ENCODE measurements at places on chromosomes 1 and 21. TPM values are rescaled to one million over a fixed set of nuclear protein-coding genes. Genes with fewer than 3 reads are reported as not detected.

- no peak for DNase-seq
These were observed 1342.2 kb downstream of the PLA2G4A start for GRCh38 chr1:188170935-188171334.

DNA sequence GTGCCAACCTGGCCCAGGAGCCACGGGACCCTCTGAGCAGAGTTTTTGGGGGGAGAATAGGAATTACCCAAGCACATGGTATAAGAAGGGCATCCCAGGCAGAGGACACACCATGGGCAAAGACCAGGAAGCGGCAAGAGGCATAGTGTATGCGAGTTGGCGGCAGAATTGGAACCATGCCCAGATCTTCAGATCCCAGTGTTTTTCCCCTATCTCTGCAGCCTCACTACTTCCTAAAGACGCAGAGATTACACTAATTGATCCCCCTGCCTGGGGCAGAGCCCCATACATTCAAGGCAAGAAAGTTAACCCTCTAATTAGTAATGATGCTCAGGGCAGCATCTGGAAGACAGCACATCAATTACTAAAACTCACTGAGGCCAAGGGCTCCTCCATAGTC, 48.2 kb downstream of the SYT2 start:
- DNase-seq: no peak

- DNase-seq: peak; percentile 97
These were observed at the start of gene AZIN2 for GRCh38 chr1:33080885-33081553. Gene AZIN2, plus strand, starts transcription at chr1:33081153. Its CDS starts 1,097 bp downstream, at chr1:33082250.

Gene ST6GALNAC3
- 2.2 TPM for total RNA-seq

DNA sequence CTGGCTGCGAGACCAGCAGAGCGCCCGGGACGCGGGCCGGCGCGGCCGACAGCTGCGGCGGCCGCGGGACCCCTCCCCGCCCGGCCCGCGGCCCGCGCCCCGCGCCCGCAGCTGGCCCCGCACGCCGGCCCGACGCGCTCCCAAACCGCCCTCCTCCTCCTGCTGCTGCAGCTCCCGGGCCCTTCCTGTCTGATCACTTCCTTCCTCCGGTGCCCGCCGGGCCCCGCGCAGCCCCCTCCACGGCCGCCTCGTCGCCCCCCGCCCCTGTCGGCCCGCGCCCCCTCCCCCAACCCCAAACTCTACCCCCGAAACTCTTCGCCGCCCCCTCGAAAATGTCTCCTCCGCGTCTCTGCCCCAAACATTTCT, 594 bp downstream of the LUZP1 start:
- no peak for DNase-seq

GRCh38 chr1:61724506-61724812, 482 bp downstream of the TM2D1 start:
- no peak for DNase-seq

GRCh38 chr1:223244366-223245103, 101.5 kb upstream of the TLR5 start:
- DNase-seq: no peak

DNA sequence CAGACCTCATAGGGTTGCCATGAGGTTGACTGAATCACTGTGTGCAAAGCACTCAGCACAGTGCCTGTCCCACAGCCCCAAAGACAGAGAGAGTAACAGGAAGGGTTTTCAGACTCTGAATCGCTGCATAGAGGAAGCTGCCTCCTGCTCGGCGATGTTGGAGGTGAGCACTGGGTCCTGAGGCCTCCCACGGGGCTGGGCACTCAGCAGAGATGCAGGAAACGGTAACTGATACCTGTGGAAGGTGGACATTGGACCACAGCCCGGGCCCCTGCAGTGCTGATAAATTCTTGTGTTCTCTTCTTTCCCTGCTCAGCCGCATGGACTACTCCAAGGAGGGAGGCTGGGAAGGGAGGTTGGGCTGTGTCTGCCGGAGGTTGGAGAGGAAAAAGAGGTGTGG, 389.7 kb downstream of the PTPRU start:
- no peak for DNase-seq

DNA sequence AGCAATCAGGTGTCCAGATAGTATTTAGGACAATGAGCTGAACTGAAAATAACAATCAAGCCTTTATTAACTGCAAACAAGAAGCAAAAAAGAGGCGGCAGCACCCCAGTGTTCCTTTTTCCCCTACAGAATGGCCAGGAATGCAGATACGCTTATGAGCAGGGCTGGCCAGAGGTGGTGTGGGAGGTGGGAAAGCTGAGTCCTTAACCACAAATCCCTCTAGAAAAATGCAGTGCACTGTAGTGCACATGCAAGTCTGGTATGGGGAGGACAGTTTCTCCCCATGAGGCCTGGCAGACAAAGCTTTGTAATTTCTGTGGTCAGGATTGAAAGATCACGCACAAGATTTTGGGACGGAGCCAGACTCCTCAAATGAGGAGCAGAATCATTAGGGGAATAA, 10.7 kb upstream of the IFNAR1 start:
- no peak for DNase-seq

GRCh38 chr1:239437822-239438221, 51.5 kb downstream of the CHRM3 start:
- DNase-seq: no peak

Gene RNF187
- total RNA-seq: 82.3 TPM

DNA sequence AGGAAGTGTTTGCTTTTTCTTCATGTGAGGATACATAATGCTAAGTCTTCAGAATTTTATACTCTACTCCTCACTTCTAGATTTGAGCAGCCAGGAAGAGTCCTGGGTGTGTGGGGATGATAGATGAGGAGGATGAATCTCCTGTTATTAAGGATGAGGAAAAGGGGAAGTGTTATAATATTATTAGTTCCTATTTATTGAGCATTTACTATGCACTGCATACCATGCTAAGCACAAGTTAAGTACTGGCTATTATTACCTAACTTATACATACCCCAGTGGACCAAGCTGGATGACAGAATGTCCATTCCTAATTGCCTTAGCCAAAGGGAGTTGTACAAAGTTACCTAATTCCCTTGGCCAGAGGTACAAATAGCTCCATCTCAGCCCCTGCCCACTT, 19.8 kb downstream of the CACHD1 start:
- DNase-seq: no peak

GRCh38 chr1:3597599-3597964, 13.7 kb downstream of the MEGF6 start:
- DNase-seq: no peak

DNA sequence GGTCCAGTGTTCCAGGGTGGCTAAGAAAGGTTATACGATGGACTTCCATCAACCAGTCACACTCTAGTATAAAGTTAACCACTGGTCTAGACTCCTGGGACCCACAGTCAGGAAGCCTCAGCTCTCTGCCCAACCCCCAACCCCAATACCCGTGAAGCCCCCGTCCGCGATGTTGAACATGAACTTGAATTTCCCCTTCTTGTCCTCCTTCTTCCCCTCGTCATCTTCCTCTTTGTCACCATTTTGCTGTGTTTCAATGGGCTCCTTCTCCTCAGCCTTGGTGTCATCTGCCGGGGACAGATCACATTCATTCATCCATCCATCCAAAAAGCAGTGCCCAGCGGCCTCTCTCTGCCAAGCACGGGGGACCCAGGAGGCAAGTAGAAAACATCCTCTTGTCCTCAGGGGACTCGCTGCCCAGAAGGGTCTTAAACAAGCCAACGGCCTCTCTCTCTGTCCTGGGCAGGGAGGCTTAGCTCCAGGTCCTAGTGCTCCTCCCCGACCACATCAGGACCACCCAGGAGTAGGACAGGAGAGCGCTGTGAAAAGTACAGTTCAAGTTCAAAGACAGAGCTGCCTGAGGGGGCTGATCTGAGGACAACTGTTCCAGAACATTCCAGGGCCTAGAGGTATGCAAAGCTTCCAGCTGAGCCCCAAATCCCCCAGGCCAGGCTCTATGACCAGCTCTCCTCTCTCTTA, 66.5 kb downstream of the KCNAB2 start:
- DNase-seq: no peak

GRCh38 chr1:117032681-117033539, 27.2 kb upstream of the TTF2 start:
- DNase-seq: no peak

DNA sequence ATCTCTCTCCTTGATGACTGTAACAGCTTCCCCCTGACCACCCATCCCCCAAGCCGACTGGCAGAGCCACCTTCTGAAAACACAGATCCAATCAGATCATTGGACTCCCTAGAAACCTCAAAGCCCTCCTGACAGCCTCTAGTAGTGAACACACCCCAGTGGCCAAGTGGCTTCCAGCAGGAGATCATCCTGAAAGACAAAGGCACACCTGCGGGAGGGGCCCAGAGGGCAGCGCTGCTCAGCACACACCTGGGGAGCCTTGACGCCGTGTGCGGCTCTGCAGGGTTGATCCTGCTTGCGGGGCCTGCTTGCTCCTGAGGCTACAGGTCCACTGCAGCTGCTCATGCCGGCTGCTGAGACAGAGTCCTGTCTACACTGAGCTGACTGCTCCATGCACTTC, 41.5 kb downstream of the SLC66A1 start:
- DNase-seq: no peak

Gene MPL
- total RNA-seq: not detected

DNA sequence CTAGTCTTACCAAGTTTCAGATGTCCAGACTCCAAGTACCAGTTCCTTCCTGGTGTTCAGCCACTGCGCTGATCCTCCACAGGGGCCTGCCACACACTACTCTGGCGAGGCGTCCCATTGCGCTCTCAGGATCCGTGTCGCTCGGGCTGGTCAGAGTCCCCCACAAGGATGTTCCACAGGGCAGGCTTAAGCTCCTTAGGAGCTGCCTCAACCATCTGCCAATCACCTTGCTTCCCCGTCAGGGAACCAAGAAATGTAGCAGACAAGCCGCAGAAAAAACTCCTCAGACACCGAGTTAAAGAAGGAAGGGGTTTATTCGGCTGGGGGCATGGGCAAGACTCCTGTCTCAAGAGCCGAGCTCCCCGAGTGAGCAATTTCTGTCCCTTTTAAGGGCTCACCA, 9.8 kb downstream of the OR2W3 start:
- DNase-seq: no peak

- DNase-seq: no peak
These were observed 25.7 kb upstream of the KCNN3 start for GRCh38 chr1:154895798-154896197.

Gene BEST4
- total RNA-seq: not detected

GRCh38 chr1:225119307-225119706, 189.8 kb downstream of the DNAH14 start:
- no peak for DNase-seq

- DNase-seq: no peak
These were observed 96.0 kb downstream of the FOXD2 start for GRCh38 chr1:47533793-47534328.

Gene PIAS3
- total RNA-seq: 47.7 TPM

DNA sequence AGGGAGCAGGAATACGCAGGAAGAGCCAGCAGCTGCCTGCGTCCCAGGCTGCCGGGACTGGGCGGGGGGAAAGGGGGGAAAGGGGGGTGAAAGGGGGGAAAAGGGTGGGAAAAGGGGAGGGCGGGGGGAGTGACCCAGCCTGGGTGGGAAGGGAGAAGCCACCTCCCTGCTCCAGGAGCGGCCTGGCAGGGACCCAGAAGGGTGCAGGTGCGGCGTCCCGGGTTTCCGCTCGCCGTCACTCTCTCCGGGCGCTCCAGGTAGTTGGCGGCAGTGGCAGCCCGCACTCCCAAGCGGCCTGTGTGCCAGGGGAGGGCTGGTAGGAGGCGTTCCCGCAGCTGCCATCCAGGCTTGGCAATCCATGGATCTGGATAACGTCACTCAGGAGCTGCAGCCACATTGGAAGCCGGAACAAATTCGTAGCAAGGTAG, 141.0 kb upstream of the NGF start:
- DNase-seq: peak; percentile 78

DNA sequence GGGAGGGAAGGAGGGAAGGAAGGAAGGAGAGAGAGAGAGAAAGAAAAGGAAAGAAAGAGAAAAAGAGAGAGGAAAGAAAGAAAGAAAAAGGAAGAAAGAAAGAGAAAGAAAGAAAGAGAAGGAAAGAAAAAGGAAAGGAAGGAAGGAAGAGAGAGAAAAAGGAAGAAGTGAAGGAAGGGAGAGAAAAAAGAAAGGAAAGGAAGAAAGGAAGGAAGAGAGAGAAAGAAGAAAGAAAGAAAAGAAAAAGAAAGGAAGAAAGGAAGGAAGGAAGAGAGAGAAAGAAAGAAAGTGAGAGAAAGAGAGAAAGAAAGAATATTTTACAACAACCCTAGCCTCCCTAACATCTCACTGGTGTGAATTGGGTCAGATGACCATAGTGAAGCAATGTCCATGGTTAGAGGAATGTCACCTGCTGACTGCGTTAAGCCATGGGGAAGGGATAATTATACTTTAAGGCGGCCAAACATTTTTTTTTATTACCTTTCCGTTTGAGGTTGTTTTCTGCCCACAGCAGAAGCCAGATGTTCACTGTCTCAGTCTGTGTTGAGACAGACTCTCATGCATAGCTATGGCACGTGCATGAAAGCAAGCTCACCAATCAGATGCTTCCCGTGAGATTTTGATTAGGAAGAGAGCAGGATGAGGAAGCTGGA, 76.4 kb downstream of the SNRPE start:
- DNase-seq: no peak

- no peak for DNase-seq
These were observed 1594.3 kb downstream of the PLA2G4A start for GRCh38 chr1:188423073-188423472.

GRCh38 chr21:29271927-29272333, 26.8 kb upstream of the BACH1 start:
- DNase-seq: no peak

- DNase-seq: no peak
These were observed 53.4 kb upstream of the GOLT1A start for GRCh38 chr1:204267191-204267601.

Gene DENND2C
- 61.2 TPM for total RNA-seq

DNA sequence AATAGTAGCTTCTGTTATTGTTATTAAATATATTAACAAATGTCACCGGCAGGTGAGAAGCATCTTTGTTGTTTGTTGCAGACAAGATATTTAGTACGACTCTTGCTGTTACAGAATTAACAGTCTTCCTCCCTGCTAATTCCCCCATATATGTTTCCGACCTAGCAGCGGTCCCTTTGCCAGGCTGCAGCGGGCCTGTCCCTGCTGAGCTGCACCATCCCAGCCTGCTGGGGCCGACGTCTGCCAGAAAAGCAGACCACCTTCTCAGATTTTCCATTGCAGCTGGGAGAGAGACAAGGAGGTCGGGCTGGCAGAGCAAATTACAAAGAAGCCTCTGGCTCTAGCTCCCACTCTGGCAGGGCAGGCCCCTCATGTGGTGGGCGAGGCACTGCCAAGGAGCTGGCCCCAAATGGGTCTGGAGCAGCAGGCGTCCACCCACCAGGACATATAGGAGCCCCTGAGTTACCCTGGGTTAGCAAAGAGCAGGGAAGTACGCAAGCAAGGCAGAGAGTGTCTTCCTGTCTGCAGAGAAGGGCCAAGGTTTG, 142.7 kb downstream of the FOXD2 start:
- DNase-seq: no peak

Gene HFM1
- total RNA-seq: 0.29 TPM

Measured in lower leg skin (tissue), 4 donors.